ENCODE measurements at places on chromosomes 5 and 9. TPM values are rescaled to one million over a fixed set of nuclear protein-coding genes. Genes with fewer than 3 reads are reported as not detected.
A peak's percentile ranks its signal among the peaks of the same experiment; 100 is the strongest.

GPR150 gene
- not detected for total RNA-seq

DNA sequence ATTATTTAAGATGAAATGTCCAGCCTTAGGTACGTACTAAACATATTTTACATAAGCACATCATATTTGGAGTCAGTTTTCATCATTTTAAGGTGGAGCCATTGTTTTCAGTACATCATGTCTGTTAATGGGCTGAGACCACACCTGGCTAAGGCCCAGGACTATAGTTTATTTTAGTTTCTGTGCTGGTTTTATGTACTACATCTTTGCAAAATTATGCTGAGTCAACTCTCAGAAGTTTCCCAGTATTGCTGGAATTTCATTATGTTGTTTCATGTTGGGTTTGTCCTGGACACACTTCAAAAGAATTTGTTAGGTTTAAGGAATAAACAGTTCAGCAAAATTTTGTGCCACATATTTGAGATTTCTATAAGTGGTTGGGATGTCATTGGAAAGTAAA is 171.2 kb downstream of the CCDC171 start:
- no peaks in the 10 kb centered on the region for H3K36me3 ChIP-seq
- H3K4me3 ChIP-seq = no peak overlapping the region
- no peak overlapping the region for H3K27ac ChIP-seq
- DNase-seq = no peak
- no peaks in the 10 kb centered on the region for H3K27me3 ChIP-seq

GRCh38 chr5:142537938-142538337 is 148.0 kb downstream of the FGF1 start:
- H3K36me3 ChIP-seq = no peaks in the 10 kb centered on the region
- H3K4me1 ChIP-seq = no peaks in the 10 kb centered on the region
- H3K4me3 ChIP-seq = no peak overlapping the region
- no peak for DNase-seq
- no peak overlapping the region for H3K27ac ChIP-seq

KIF4B gene
- total RNA-seq = 0.12 TPM

DNA sequence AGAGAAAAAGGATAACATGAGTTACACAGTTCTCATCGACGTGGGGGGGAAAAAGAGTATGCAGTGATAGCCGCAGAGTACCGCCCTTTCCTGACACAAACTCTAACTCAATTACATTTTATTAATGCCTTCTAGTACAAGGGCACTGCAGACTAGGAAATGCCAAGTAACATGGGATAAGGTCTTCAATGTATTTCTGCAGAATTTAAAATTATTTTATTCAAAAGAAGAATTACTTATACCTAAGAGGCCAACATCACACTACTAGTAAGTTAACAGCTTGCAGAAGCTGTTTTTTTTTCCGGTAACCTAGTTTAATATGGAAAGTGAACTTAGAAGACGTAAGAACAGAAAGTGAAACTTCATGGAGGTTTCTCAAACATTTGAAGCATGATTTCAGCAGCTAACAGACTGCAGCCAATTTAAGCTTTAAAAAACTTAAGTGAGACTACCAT is 3.9 kb downstream of the SETX start:
- DNase-seq = no peak
- no peak overlapping the region for H3K27ac ChIP-seq
- H3K27me3 ChIP-seq = no peaks in the 10 kb centered on the region
- H3K4me1 ChIP-seq = peaks cover 4% of the 10 kb centered on the region

DNA sequence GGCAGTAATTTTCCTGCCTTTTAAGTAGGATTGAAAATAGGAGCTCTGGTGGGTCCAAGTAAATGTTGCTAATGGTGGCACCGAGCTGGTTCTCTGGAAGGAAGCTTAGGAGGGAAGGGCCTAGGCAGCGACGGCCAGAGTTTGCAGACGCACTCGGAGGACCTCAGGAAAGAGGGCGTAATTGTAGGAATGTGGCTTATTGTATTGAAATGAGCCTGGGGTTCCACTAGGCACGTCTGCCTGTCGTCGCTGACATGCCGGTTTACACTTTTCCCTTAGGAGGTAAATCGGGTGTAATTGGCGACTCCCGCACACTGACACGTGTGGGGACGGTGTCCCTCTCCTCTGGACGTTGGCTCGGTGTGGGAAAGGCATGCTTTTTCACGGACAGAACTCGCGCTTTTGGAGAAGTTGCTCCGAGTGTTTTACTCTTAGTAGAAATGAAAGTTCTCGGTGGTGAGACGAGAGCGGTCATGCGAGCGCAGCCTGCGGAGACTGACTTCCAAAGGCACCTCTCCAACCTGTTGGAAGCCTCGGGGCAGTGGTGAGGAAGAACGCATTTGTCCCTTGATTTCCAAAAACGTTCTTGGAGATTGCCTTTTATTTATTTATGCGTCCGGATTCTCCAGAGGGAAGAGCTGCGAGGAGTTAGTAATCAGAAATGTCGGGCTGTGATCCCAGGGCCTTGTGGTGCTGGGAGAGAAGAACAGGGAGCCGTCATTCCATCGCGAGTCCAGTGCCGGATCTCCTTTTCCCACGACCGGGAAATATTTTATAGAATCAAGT is 1.3 kb downstream of the NR4A3 start:
- H3K4me1 ChIP-seq = peaks cover 6% of the 10 kb centered on the region
- H3K4me3 ChIP-seq = peak overlapping the region; percentile 84
- H3K27ac ChIP-seq = no peak overlapping the region
- H3K36me3 ChIP-seq = no peaks in the 10 kb centered on the region
- DNase-seq = no peak
- no peaks in the 10 kb centered on the region for H3K27me3 ChIP-seq

DNA sequence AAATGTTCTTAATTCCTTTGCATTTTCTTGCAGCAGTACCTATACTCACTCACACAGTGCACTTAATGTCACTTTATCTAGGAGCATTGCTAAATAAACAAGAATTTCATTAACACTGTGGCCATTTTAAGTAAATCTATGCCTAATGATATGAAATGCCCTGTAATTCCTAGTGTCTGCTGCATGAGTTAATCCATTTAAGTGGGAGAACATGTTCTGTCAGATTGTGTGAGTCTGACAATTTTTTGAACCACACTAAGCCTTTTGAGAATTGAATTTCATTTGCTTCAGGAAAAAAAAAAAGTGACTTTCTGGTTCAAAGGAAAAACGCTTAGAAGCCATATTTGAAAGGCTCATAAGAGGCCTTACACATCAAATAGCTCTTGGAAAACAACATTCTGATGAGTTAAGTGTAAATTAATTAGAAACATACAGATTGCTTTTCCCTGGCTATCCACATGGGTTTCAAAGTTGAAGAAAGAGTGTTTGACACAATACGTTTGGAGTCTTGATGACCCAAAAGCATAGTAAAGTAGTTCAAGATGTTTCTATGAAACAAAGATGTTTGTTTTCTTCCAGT is 446.7 kb upstream of the GRAMD2B start:
- DNase-seq = no peak
- H3K27me3 ChIP-seq = no peaks in the 10 kb centered on the region
- no peaks in the 10 kb centered on the region for H3K4me1 ChIP-seq
- no peak overlapping the region for H3K4me3 ChIP-seq
- H3K27ac ChIP-seq = no peak overlapping the region
- H3K36me3 ChIP-seq = no peaks in the 10 kb centered on the region

TLX3 gene
- total RNA-seq = 4.6 TPM

- DNase-seq = no peak
- H3K36me3 ChIP-seq = no peaks in the 10 kb centered on the region
- peak overlapping the region; percentile 79 for H3K4me3 ChIP-seq
- peaks cover 31% of the 10 kb centered on the region for H3K4me1 ChIP-seq
- peak overlapping the region; percentile 66 for H3K27ac ChIP-seq
Measured at GRCh38 chr9:98809311-98810101, 2.0 kb downstream of the GALNT12 start.

SLC45A2 gene
- total RNA-seq = not detected

DNA sequence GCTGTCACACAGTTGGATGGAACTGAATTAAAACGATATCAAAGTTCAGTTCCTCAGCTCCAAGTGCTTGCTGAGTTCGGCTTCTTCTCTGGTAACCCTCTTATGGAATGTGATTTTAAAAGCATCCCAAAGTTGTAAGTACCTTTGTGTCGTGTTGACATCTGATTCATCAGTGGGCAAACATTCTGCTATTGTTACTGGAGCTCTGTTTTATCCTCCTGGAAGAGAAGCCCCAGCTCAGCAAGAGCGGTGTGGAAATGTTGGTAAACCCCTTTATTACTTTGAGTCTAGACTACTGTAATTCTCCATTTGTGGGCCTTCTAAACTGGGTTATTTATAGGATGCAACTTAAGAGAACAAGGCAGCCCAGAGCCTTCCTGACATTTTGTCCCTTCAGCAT is 699.3 kb upstream of the WWC1 start:
- DNase-seq = no peak
- no peak overlapping the region for H3K27ac ChIP-seq
- H3K4me1 ChIP-seq = no peaks in the 10 kb centered on the region
- no peaks in the 10 kb centered on the region for H3K36me3 ChIP-seq
- H3K27me3 ChIP-seq = peaks cover 13% of the 10 kb centered on the region
- H3K4me3 ChIP-seq = no peak overlapping the region

- DNase-seq = no peak
- H3K27ac ChIP-seq = no peak overlapping the region
- no peak overlapping the region for H3K4me3 ChIP-seq
- H3K36me3 ChIP-seq = no peaks in the 10 kb centered on the region
- H3K27me3 ChIP-seq = no peaks in the 10 kb centered on the region
Measured at GRCh38 chr5:43658509-43658908, 55.5 kb downstream of the NNT start.

DNA sequence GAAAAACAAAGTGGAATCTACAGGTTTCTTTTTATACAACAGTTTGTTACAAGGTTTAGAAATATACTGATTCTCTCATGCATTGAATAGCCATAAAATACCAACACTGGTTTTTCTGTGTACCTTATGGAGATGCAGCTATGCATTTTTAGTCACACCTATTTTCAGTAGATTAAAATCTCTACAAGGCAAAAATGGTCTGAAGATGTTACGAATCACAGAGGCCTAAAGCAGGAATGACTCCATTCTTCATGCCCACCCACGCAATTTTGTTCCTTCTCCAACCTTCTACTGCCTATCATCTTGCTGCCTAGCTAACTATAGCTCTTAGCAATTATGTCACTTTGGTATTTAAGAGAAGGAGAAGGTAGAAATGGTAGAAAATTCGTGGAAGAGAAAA is 9.9 kb downstream of the PLK2 start:
- peaks cover 14% of the 10 kb centered on the region for H3K36me3 ChIP-seq
- no peak overlapping the region for H3K27ac ChIP-seq
- H3K4me3 ChIP-seq = no peak overlapping the region
- no peak for DNase-seq
- H3K4me1 ChIP-seq = no peaks in the 10 kb centered on the region

- no peak overlapping the region for H3K4me3 ChIP-seq
- DNase-seq = no peak
- no peak overlapping the region for H3K27ac ChIP-seq
- H3K4me1 ChIP-seq = no peaks in the 10 kb centered on the region
Measured at GRCh38 chr5:160769301-160769700, 82.7 kb downstream of the ATP10B start.

DNA sequence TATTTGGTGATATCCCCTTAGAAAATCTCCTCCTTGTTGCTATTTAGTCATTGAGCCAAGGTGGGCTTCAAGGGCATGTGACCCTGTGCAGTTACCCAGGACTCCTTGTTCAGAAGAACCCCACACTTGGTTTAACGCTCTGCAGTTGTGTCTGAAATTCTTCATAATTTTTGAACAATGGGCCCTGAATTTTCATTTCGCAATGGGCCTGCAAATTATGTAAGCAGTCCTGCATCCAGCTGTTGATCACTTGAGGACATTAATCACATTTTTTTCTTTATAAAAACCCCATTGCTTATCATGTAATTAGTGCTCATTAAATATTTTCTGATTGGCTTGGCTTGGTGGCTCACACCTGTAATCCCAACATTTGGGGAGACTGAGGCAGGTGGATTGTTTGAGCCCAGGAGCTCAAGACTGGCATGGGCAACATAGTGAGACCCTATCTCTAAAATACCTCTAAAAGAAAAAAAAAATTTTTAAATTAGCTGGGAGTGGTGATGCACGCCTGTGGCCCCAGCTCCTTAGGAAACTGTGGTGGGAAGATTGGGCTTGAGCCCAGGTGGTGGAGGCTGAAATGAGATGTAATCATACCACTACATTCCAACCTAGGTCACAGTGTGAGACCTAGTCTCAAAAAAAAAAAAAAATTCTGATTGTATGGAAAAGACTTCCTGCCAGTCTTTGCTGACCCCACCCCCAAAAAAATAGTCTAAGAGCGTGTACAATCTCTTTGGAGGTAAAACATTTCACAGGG is 194.2 kb upstream of the HAPLN1 start:
- no peaks in the 10 kb centered on the region for H3K4me1 ChIP-seq
- H3K4me3 ChIP-seq = no peak overlapping the region
- H3K27me3 ChIP-seq = no peaks in the 10 kb centered on the region

TAF11L5 gene
- not detected for total RNA-seq

HAVCR1 gene
- total RNA-seq = not detected

PCAT7 gene
- total RNA-seq = 3.8 TPM

DNA sequence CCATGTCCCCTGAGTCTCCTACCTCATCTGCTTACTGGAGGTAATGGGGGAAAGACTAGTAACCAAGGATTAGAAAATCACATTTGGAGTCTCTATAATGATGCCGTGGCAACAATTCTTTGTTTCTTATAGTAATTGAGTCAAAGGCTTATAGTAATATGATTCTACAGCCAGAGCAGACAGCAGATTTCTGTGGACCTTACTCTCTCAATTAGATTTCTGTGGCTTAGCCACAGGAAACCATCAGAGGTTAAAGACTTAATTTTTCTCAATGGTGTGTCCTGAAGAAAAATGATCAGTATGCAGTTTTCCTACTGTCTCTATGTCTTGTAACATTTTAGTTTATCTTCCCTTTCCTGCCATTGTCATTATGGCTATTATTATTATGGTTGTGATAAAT is 59.3 kb upstream of the CD180 start:
- no peak overlapping the region for H3K27ac ChIP-seq
- no peaks in the 10 kb centered on the region for H3K4me1 ChIP-seq
- DNase-seq = no peak
- 0 out of 2 replicates have a peak, but pooled peaks cover 7% of the 10 kb centered on the region for H3K27me3 ChIP-seq
- no peak overlapping the region for H3K4me3 ChIP-seq

DNA sequence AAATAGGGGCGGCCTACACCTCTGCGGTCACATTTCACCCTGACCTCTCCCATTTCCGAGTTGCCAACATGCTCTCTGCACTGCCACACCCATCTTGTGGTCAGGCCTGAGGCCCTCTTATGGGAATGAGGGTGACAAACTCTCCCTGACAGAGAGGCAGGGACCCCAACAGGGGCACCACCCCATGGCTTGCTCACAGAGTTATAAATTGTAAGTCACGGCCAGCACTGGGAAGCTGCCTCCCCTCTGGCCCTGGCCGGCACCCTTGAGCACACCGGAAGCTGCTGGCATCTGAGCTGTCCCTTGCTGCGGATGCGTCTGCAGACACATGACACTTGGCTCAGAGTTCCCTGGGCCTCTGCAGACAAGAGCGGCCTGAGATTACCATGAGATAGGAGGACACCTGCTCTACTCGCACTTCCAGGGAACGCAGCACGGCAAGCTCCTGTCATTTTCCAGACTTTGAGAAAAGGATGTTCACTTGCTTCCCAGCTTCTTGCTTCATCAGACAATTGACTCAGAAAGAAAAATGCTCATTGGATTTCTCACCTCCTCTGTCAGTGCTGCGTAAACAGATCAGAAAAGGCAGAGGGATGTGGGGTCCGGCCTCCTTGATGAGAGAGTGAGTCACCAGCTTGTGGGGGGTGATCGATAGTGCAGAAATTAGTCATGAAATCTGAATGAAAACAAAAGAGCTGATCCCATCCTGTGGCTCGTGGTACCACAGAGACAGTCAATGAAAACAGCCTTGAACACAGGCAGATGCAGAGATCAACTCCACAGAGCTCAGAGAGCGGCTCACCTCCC is 269.8 kb downstream of the SYK start:
- no peaks in the 10 kb centered on the region for H3K36me3 ChIP-seq
- peak overlapping the region; percentile 43 for H3K27ac ChIP-seq
- no peaks in the 10 kb centered on the region for H3K27me3 ChIP-seq
- peaks cover 16% of the 10 kb centered on the region for H3K4me1 ChIP-seq
- H3K4me3 ChIP-seq = no peak overlapping the region

All from HCT116 (cell line).